ENCODE measurements at places on chromosomes 5 and 9.
A peak's percentile ranks its signal among the peaks of the same experiment; 100 is the strongest.

DNA sequence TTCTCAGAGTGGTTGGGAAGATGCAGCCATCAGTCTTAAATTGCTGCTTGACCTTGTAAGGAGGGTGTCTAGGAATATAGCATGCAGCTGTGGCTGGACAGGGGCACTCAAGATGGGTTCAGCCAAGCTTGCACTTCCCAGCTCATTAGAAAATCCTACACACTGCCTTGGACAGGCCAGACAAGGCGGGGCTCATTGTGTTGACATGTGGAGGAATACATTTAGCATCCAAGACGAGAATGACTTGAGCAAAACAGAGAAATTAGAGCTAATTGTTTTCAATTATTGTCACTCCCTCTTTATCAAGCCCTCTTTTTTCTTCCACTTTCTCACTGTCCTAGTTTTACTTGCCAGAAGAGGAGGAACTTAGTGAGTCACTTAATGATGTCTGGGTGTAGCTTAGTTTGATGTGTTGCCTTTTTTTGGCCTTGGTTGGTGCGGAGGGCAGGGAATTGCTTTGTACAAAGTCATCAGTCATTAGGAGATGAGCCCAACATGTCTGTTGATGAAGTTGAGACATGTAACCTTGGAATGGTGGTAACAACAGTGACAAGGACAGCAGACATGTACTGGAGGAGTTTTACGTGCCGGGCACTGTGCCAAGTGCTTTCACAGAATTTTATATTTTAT lies 1219.3 kb upstream of the WWC1 start:
- H3K4me3 ChIP-seq, result no peak overlapping the region
- no peaks in the 10 kb centered on the region for H3K27me3 ChIP-seq

- peak; percentile 48 for DNase-seq
- no peak overlapping the region for H3K4me3 ChIP-seq
- peaks cover 46% of the 10 kb centered on the region for H3K36me3 ChIP-seq
- H3K4me1 ChIP-seq, result peaks cover 4% of the 10 kb centered on the region
- H3K27me3 ChIP-seq, result no peaks in the 10 kb centered on the region
- H3K27ac ChIP-seq, result no peak overlapping the region
These were observed 48.2 kb upstream of the RPL26L1 start for GRCh38 chr5:172910828-172911627.

DNA sequence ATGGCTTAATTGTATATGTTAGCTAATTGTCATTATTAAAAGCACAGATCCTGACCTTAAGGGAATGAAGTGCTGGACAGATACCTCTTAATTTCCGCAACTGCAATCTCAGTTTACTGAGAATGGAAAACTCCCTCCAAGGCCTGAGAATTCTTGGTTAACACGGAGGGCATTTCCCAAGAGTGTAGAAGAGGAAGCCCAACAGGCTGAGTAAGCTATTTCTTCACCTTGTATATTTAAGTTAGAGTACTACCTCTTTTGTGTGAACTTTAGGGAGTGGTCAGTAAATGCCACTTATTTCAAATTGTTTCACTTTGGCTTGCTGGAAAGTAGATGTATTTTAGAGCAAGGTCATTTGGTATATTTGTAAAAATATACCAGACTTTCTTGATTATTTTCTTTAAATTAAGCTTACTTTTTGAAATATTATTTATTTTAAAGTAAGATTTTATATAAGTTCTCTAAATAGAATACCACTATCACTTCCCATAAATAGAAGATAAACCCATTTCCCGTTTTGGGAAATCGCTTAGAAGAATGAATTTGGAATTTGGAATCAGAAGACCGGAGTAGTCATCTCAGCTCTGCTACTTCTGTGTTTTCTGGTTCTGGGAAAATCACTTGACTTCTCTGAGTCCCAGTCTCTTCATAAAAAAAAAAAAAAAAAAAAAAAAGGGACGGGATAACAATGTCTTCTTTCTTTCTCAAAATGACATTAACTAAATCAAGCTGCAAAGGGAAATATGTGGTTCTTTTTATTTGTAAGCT lies 26.0 kb upstream of the C9orf72 start:
- H3K36me3 ChIP-seq, result no peaks in the 10 kb centered on the region
- no peak overlapping the region for H3K4me3 ChIP-seq
- no peak for DNase-seq
- H3K27me3 ChIP-seq, result no peaks in the 10 kb centered on the region
- H3K4me1 ChIP-seq, result peaks cover 3% of the 10 kb centered on the region
- no peak overlapping the region for H3K27ac ChIP-seq

DNA sequence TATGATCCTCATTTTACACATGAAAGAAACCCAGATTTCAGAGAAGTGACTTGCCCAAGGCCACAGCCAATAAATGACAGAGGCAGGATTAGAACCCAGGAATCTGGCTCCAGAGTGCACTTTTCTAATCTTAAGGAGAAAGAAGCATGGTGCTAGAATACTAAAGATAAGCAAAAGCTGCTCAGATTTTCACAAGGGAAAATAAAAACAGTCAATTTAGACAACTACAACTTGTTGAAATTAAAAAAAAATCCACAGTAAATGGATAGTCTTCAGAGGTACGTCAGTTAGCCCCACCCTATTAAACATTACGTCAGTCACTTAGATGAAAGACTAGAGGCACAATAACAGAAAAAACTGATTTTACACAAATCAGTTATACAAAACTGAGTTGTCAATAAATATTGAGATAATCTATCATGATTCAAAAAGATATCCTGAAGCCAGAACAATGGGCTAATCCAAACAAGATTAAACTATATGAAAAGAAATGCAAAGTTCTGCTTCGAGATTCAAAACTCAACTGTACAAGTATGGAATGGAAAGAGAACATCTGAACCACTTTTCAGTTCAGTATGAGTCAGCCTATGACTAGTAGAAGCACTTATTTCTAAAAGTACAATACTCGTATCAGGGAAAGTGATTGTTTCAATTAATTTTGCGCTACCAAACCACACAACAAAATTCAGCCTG lies 9.3 kb downstream of the TMEM245 start:
- DNase-seq, result no peak
- no peak overlapping the region for H3K4me3 ChIP-seq
- H3K36me3 ChIP-seq, result peaks cover 5% of the 10 kb centered on the region
- H3K4me1 ChIP-seq, result no peaks in the 10 kb centered on the region
- H3K27me3 ChIP-seq, result no peaks in the 10 kb centered on the region
- H3K27ac ChIP-seq, result no peak overlapping the region

DNA sequence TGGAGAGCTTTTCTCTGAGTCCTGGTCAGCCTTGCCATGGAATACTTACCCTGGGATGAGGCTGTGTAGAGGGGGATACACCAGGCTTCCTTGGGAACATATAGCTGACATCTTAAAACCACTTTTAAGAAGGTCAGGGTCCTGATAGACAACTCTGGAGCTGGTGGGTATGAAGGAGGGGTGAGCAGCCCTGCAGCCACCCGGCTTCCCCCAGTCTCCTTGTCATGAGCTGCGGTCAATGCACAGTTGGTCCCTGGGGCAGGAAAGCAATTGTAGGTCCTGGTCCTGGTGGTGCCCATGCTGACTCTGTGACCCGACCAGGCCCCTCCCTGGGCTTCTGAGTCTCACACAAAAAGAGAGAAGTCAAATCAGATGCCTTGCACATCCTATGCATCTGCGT lies 63.6 kb downstream of the MRPL36 start:
- H3K27ac ChIP-seq, result no peak overlapping the region
- H3K4me1 ChIP-seq, result no peaks in the 10 kb centered on the region
- H3K27me3 ChIP-seq, result no peaks in the 10 kb centered on the region

DNA sequence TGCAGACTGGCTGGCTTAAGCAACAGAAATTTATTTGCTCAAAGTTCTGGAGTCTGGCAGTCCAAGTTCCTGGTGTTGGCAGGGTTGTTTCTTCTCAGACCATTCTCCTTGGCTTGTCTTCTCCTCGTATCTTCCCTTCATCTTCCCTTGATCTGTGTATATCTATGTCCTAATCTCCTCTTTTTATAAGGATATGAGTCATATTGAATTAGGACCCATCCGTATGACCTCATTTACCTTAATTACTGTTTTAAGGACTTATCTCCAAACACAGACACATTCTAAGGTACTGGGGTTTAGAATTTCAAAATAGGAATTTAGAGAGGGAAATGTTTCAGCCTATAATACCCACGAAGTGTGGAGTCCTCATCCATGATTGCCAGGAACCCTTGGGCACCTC lies 13.1 kb upstream of the LPAR1 start:
- H3K27me3 ChIP-seq, result no peaks in the 10 kb centered on the region
- no peaks in the 10 kb centered on the region for H3K4me1 ChIP-seq
- H3K4me3 ChIP-seq, result no peak overlapping the region

DNA sequence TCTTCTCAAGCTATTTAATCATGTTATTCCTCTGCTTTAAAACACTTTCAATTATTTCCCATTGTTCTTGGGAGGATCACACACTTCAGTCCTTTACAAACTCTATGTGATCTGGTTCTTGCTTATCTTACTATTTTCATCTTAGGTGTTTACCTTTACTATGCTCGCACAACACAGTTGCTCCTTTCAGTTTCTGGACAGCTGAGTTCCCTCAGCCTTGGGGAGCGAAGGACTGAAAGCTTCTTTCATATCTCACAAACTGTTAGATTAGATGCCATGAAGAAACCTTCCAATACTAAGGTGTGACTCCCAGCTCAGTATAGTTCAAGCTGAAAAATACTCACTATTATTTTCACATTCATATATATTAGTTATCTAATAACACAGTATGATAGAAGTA lies 117.9 kb downstream of the CDC42SE2 start:
- no peaks in the 10 kb centered on the region for H3K27me3 ChIP-seq
- H3K27ac ChIP-seq, result no peak overlapping the region
- no peak for DNase-seq
- H3K36me3 ChIP-seq, result no peaks in the 10 kb centered on the region
- H3K4me3 ChIP-seq, result no peak overlapping the region
- H3K4me1 ChIP-seq, result no peaks in the 10 kb centered on the region

GRCh38 chr9:14783358-14783757 lies 60.8 kb upstream of the CER1 start:
- no peaks in the 10 kb centered on the region for H3K27me3 ChIP-seq
- H3K27ac ChIP-seq, result no peak overlapping the region
- H3K4me1 ChIP-seq, result no peaks in the 10 kb centered on the region
- no peak overlapping the region for H3K4me3 ChIP-seq

DNA sequence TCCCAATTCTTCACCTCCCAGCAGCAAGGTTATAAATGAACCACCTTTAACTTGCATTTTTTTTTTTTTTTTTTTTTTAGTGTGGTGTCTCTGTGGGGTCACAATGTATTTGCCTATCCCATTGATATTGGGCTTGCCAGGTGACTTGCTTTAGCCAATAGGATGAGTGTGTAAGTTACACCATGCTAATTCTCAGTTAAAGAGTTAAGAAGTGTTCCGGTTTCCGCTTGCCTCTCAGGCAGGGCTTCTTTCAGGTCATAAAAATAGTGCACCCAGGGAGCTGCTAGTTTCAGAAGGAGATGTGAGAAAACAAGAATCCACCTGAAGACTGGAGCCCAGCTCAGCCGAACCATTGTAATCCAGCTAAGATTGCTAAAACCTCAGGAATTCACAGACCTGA lies 84.2 kb upstream of the PTPRD start:
- H3K4me1 ChIP-seq, result no peaks in the 10 kb centered on the region
- DNase-seq, result no peak
- H3K36me3 ChIP-seq, result no peaks in the 10 kb centered on the region
- no peak overlapping the region for H3K27ac ChIP-seq

GRCh38 chr5:93569300-93570160 lies 11.5 kb downstream of the NR2F1-AS1 start:
- no peak overlapping the region for H3K27ac ChIP-seq
- no peak for DNase-seq
- no peaks in the 10 kb centered on the region for H3K36me3 ChIP-seq
- H3K4me1 ChIP-seq, result peaks cover 3% of the 10 kb centered on the region
- peak overlapping the region; percentile 65 for H3K4me3 ChIP-seq

DNA sequence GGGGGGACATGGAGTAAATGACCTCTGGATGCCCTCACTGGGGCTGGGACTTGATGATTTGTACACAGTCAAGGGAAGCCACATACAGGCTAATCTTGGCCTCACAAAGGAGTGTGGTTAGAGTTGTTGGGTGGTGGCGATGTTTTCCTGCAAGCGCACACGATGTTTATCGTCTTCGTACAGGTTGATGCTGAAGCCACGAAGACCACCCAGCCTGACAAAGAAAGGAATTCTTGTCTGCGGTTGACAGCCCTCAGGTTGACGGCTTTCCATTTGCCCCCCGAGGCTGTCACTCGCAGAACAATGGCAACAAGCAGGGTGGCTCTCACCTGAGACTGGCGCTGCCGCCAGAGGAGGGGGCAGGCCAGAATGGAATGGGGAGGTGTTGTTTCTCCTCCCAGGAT lies 14.1 kb upstream of the XPA start:
- no peaks in the 10 kb centered on the region for H3K36me3 ChIP-seq
- H3K27me3 ChIP-seq, result no peaks in the 10 kb centered on the region
- H3K27ac ChIP-seq, result no peak overlapping the region
- DNase-seq, result peak; percentile 70

GRCh38 chr5:130966990-130967525 lies 198.0 kb downstream of the HINT1 start:
- DNase-seq, result no peak
- H3K4me1 ChIP-seq, result no peaks in the 10 kb centered on the region

DNA sequence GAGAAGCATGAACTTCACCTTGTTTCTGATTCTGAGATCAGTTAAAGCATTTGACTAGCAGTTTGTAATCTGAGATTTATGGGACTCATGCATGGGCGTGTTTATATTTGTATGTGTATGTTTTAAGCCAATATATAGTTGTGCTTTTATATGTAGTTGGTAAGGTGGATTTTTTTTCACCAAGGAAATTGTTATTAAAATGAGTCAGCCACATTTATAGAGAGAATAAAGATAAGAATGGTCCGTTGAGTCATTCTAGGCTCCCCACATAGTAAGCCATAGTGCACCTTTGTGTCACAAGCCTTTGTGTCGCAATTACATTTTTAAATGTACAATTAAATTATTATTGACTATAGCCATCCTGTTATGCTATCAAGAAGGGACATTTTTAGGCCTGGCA lies 89.0 kb downstream of the NLN start:
- no peak overlapping the region for H3K4me3 ChIP-seq
- DNase-seq, result no peak
- H3K27me3 ChIP-seq, result no peaks in the 10 kb centered on the region
- H3K36me3 ChIP-seq, result peaks cover 77% of the 10 kb centered on the region
- no peak overlapping the region for H3K27ac ChIP-seq

DNA sequence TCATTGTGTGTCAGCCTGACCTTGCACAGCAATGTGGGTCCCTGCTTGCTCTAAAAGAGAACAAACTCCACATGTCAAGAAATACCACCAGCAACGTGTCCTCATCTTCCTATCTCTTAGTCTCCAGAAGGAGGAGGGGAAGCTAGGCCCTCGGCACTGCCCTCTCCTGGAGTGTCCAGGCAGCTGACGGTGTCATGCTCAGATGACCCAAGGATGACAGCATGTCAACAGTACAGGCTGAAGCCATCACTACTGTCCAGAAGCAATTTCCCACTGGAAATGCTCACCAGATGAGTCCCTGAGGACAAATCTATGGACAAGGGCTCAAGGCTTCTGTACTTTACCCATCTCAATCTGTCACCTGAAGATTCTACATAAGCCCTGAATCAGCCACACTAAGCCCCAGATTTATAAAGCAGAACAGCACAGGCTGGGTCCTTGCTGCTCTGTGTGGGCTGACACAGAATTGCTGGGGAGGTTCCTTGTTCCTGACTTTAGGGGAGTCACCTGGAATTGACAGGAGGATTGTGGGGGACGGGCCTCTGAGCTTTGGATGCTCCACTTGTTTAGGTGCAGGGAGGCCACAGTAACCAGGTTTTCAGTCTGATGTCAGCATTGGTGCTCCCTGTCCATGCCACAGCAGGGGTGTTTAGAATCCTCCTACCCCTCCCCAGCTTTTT lies 210.2 kb downstream of the DAB2IP start:
- H3K4me3 ChIP-seq, result no peak overlapping the region
- no peak overlapping the region for H3K27ac ChIP-seq
- H3K36me3 ChIP-seq, result no peaks in the 10 kb centered on the region
- peaks cover 14% of the 10 kb centered on the region for H3K4me1 ChIP-seq

- no peaks in the 10 kb centered on the region for H3K36me3 ChIP-seq
- no peaks in the 10 kb centered on the region for H3K27me3 ChIP-seq
- no peak for DNase-seq
- no peak overlapping the region for H3K27ac ChIP-seq
These were observed 27.3 kb upstream of the ADAMTS6 start for GRCh38 chr5:65508978-65509377.

Measured in H9 (cell line).